ENCODE measurements at places on chromosomes 4 and X.
A peak's percentile ranks its signal among the peaks of the same experiment; 100 is the strongest.

GRCh38 chr4:179692222-179692621, 2250.0 kb upstream of the AGA start:
- no peak for DNase-seq

DNA sequence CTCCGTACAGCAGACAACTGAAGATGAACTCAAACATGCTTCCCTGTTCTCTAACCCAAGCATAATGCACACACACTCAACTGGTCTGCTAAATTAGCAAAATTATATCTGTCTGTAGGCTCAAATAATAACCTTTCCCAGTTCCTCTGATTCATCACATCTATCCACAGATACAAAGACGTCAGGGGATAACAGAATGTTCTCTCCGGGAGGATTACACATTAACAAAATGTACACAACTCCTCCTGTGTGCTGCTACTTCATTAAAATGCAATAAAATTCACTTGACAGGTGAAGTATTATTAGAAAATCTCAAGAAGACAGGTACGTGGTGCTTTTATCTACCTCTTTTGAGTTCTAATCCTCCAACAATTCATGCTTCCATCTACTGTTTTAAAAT, 57.4 kb downstream of the FAT1 start:
- no peak for DNase-seq

DNA sequence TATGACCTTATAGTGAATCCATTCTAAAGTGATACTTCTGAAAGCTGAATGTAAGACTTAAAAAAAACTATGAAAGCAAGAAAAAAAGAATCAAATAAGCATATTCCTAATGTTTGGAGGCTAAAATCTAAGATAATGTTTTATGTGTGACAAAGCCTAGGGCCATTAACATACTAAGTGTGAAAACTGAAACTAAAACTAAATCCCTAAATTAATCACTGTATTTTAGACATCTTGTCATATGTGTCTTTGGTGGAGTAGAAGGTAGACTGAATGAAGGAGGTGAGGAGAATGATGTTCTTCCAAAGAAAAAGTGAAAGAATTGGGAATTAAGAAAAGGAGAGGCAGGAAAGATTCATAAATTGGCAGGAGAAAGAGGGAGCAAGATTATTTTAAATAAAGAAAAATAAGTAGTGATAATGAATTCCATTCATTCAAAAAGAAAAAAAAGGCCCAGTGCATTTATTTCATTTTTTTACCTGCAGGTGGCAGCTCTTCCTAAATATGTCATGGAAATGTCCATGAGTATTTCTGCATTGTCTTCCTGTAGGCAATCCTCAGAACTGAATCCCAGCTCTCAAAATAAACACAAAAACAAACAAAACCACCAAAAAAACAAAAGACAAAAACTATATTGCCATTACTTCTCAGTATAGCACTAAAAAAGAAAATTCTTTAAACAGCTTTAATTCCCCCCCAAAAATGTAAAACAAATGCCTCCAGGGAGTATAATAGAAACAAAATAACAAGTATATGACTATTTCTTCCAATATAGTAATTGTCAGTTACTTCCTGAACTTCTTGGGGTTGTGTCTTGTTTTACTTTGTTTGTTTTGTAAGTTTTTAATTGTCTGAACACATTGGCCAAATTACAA, 17.0 kb upstream of the AP1AR start:
- no peak for DNase-seq

DNA sequence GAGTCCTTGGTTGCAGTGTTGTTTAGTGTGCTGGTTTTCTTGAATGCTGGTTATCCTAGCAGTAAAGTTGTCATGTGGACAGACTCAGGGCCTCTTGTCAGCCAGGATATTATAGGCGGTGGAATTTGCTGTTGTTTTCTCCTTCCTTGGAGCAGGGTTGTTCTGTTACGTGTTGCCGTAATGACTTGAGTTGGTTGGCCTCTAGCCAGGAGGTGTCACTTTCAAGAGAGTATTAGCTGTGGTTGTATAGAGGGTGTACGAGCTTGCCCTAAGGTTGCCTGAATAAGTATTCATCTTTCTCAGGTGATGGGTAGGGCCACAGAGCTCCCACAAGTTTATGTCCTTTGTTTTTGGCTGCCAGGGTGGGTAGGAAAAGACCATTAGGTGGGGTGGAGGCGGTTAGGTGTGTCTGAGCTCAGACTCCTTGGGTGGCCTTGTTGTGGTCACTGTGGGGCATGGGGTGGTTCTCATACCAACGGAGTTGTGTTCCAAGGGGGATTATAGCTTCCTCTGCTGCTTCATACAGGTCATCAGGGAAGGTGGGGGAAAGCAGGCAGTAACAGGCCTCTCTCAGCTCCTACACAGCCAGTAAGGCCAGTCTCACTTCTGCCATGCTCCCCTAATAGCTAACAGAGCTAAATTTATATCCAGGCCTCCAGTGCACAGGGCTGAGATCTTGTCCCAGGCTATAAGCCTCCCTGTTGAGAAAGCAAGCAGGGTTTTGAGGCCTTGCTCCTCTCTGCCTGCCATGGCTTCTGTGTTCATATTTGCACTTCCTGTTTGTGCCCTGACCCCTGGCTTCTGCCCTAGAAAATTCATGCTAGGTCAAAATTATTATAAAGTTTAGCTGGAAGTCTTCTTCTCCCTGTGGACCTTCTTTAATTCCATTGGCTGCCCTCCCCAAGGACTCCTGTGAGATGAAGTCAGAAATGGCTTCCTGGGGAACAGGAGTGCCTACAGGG, 594.7 kb downstream of the RAPGEF2 start:
- DNase-seq: no peak

- no peak for DNase-seq
Observed at GRCh38 chr4:134202166-134202956, 772 bp upstream of the PABPC4L start.

DNA sequence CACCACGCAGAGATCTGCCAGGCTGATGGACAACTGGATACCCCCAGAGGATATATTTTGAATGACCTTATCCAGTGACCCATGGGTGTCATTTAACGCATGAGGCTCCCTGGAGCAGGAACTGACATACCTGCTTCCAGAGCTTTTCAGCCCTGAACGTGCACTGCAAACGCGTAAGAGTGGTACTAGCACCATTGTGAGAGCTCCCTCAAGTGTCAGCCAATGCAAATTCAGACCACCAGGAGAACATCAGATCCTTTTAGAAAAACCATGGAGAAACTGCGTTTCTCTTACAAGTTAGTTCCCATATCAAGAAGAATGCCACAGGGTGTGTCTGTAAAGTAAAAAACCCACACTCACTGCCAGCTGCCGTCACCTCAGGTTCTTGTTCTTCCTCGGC, 7.3 kb downstream of the TREX2 start:
- DNase-seq: no peak

DNA sequence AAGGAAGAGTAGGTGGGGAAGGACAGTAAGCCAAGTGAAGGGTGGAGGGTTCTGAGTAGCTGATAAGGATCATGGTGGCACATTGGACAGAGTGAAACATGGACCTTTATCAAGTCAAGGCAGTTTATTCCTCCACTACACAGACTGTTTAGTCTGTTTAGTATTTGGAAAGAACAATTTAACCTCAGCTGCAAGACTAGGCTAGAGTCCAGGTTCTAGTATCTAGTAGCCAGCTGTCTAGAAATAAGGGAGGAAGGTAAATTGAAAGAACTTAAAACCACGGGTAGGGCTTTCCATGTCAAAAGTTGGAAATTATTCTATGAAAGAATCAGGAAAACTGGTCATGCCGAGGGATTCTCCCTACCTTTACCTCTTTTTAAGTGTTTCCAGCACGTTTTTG, 140.1 kb upstream of the MED14 start:
- no peak for DNase-seq

DNA sequence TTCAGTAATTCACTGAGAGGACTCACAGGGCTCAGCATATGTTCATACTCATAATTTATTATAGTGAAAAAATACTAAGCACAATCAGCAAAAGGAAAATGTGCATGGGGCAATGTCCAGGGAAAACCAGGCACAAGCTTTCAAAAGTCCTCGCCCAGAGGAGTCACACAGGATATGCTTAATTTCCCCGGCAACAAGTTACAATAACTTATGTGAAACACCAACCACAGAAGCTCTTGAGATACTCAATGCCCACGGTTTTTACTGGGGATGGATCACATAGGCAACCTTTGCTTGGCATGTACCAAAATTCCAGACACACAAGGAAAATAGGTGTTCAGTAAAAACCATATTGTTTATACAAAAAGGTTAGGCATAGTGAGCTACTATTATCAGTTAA, 38.5 kb upstream of the STPG2 start:
- DNase-seq: no peak

DNA sequence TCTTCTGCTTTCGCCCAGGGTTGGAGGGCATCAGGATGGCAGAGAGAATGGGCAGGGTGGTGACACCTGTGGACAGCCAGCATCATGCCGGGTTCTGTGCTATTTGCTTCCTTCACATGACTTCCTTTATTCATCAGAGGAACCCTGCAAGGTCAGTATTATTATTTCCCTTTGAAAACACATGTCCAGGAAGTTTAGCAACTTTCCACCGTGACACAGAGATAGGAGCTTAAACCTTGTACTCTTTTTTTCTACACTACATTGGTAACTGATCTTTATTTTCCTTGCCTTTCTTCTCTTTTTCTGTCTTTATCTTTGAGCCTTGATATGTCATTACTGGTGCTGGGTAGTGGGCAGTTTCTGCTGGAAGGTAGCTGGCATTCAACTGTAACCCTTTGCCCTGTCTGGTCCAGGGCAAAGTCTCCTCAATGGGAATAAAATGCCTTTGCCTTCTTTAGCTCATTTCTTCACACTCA, 5.0 kb upstream of the MGST2 start:
- no peak for DNase-seq

- DNase-seq: no peak
Observed at GRCh38 chrX:85620466-85620865, 241.0 kb upstream of the POF1B start.

- no peak for DNase-seq
Observed at GRCh38 chrX:102654696-102655095, 3.4 kb downstream of the GPRASP1 start.

- no peak for DNase-seq
Observed at GRCh38 chr4:168484626-168485025, 4.3 kb upstream of the DDX60L start.

GRCh38 chr4:3070709-3071500, 3.4 kb downstream of the HTT-AS start:
- DNase-seq: no peak

DNA sequence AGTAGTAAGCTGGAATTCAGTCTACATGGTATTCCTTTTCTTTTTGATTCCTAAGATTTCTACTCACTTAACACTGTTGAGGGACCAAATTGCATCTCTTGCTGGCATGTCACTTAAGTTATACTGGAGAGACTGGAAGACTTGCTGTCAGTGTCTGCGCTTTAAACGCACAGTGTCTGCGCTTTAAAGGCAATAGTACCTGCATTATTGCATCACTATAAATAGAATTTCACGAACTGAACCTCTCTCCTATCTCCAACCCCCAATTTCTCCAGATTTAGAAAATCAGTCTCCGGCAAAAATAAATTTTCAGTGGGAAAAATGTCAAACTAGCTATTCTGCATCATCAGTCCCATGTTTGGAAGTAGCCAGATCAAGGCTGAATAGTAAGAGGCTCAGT, 21.2 kb downstream of the SMAD1 start:
- DNase-seq: no peak

DNA sequence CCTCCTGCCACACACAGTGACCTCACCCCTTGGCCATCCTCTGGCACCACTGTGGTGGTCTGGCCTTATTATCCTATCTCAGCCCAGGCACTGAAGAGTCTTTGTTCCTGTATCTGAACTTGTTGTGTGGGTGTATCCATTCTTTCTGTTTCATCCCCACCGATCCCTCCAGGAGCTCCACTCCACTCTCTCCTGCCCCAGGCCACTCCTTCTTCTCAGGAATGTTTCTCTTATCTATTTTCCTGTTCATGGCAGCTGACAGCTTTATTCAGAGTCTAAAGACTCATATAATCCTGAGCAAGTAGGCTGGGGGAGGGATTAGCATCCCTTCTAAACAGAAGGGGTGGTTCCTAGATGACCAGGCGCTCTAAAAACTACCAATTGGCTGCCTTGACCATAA, 150.0 kb downstream of the ANAPC10 start:
- DNase-seq: no peak

DNA sequence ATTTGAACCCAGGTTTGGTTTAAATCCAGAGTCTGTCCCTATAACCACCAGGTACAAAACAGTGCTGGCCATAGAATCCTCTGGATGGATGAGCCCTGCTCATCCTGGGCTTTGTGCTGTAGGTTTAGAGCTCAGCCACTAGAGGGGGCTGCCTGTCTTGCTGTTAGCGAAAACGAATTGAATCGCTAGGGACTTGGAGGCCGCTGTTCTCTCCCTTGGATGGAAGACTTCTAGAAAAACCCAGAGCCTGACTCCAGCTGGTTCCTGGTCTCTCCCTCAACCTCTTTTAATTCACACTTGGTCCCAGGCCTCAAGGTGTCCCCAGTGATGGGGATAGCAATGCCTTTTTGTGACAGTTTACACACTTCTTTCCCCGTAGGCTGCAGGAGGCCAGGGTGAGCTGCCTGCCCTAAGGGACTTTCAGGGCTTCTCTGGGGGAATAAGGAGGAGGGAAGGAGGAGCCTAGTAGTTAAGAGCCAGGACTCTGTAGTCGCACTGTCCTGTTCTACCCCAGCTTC, 8.7 kb downstream of the RIPPLY1 start:
- DNase-seq: peak; percentile 35

DNA sequence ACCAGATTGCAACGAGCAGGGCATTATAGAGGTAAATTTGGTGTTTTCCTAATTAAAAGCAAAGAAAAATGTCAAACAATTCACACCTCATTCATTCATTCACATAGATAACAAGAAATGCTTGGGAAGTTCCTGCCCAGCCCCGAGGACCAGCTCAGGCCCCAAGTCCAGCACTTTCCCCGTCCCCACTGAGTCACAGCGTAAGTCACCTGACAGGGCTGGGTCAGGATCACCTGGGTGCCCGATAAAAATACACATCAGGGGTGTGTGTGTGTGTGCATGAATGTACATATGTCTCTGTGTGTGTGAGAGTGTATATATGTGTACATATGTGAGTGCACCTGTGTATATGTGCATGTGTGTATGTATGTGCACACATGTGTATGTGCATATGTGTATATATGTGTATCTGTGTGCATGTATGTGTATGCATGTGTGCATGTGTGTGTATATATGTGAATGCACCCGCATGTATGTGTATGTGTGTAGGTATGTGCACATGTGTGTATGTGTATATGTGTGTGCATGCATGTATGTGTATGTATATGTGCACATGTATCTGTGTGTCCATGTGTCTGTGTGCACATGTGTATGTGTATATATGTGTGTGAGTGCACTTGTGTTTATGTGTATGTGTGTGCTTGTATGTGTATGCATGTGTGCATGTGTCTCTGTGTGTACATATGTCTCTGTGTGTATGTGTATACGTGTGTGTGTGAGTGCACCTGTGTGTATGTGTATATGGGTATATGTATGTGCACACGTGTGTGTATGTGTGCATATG, 18.6 kb upstream of the SH3TC1 start:
- DNase-seq: no peak

- DNase-seq: no peak
Observed at GRCh38 chr4:184253072-184253420, 35.4 kb upstream of the ENPP6 start.

DNA sequence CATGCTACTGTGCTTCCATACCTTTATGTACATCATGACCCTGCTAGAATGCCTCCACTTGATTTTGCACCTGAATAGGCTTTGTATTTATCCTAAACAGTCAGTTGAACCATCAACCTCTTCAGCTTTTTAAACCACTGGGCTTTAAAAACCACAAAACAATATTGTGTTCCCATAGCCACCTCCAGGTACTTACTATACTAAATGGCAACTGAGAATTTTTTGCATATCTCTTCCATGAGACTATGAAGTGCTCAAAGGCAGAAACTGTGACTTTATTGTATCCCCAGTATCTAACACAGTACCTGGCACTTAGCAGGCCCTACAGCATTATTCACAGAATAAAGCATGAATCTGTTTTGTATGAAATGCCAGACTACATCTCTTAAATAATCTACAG, 39.7 kb downstream of the ANAPC10 start:
- no peak for DNase-seq

Measured in NCI-H1436 treated with DMSO at 0.1 percent for 48 hours (cell line).